Renal cortical epithelial cell (primary cell): ENCODE measurements at places on chromosomes 13 and 19. TPM values are rescaled to one million over a fixed set of nuclear protein-coding genes. Genes with fewer than 3 reads are reported as not detected.

Gene ZIC2
- total RNA-seq = not detected in 2 replicates

Gene WTIP
- 27.4 and 38.0 TPM in 2 replicates for total RNA-seq

Gene ZNF583
- 4.0 and 7.2 TPM in 2 replicates for total RNA-seq

DNA sequence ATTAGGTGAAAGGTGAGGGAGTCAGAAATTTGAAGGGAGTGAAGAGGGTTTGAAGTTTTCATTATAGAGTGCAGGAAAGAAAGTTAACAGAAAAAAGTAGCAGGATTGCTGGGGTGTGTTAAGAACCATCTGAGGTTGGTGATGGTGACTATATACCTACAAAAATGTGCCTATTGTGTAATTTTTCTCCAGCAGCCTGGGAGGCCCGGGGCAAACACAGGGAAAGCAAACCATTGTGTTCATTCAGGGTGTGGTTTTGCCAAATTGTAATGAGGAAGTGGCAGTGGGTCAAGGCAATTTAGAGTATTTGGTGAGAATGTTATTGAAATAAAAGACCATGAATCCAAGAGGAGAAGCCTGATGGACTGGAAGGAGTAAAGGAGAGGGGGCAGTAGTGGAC is 8.2 kb upstream of the SUCLA2 start:
- peak; percentile 94 for DNase-seq

DNA sequence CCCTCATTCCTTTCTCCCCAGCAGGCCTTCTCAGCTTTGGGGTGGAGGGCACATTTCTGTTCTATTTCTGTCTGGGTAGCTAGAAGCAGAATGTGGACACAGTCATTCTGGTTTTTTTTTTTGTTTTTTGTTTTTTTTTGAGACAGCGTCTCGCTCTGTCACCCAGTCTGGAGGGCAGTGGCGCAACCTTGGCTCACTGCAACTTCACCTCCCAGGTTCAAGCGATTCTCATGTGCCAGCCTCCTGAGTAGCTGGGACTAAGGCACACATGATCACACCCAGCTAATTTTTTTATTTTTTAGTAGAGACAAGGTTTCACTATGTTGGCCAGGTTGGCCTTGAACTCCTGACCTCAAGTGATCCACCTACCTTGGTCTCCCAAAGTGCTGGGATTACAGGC is 20.3 kb downstream of the CLPTM1 start:
- no peak for DNase-seq

GRCh38 chr13:40366119-40366518 is 300.3 kb downstream of the FOXO1 start:
- no peak for DNase-seq

DNA sequence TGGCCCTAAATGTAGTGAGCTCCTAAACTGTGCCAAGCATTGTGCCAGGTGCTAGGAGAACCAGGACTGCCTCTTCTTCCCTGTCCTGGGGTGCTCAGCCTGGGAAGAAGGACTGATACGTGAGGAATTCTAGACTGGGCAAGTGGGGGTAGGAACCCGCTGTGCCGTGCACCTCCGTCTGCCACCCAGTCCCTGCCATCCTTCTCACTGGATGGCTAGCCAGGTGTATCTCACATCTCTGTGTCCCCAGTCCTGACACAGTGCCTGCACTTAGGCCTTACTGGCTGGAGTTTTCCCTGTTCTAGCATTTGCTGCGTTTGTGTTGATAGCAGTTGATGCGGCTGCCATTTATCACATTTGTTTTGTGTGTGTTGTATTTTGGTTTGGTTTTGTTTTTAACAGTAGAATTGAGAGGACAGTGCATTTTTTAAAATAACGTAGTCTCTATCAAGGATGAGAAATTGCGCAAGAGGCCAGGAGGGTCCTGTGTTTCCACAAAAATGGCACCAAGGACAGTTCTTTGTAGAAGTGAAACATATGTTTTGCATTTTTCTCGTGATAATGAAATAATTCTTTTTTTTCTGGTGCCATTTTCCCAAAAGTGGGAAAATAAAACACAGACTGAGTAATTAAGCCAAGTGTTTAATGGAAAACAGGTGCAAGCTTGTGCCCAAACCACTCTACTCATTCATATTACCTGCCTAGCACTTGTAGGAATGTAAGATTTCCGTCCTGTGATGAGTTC is 4.7 kb upstream of the GPR183 start:
- no peak for DNase-seq

DNA sequence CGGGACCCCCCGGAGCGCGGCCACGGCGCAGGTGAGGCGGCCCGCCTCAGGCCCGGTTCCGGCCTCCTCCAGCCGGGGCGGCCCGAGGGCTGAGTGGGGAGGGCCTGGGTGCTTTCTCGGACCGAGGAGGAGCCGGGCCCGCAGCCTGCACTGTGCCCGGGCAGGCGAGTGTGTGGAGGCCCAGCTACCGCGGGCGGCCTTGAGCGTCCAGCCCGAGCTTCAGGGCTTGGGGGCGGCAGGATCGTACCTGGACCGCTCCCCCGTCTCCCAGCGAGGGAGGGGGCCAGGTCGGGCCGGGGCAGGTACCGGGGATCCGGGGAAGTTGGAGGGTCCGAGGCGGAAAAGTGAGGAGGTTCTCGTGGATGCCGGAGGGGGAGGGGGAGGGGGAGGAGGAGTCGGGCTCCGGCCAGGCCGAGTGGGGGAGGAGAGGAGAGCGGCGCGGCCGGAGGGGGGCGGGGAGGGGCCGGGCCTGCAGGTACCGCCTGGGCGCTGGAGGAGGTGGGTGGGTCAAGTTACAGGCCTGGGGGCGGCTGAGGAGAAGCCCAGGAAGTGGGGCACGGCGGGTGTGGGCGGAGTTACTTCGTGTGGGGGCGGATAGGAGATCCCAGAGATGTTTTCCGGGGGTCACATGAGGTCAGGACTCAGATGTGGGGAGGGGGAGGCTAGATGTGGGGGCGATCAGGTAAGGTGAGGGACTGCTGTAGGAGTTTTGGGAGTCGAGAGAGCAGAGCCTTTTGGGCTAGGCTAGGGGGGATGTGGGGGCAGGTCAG is 545 bp downstream of the NACC1 start:
- peak; percentile 22 for DNase-seq

DNA sequence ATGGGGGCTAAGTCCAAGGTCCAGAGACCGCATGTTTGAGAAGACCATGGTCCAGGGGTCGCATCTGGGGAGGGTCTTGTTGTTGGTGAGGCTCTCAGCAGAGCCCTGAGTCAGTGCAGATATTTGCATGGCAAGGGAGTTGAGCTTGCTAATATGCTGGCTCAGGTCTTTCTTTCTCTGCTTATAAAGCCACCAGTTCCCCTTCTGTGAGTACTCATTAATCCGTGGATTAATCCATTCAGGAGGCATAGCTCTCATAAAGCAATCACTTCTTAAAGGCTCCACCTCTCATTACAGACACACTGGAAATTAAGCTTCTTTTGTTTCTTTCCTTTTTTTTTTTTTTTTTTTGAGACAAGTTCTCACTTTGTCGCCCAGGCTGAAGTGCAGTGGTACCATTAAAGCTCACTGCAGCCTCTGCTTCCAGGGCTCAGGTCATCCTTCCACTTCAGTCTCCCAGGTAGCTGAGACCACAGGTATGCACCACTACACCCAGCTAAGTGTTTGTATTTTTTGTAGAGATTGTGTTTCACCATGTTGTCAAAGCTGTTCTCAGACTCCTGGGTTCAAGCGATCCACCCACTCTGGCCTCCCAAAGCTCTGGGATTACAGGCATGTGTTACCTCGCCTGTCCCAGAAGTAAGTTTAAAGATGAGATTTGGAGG is 216.4 kb downstream of the SLITRK5 start:
- no peak for DNase-seq
